ENCODE measurements at places on chromosomes 3 and 15.

GRCh38 chr3:95082191-95082590 is 1019.3 kb downstream of the NSUN3 start:
- DNase-seq, result no peak

GRCh38 chr15:34810443-34811129 is 15.2 kb upstream of the ACTC1 start:
- no peak for DNase-seq

DNA sequence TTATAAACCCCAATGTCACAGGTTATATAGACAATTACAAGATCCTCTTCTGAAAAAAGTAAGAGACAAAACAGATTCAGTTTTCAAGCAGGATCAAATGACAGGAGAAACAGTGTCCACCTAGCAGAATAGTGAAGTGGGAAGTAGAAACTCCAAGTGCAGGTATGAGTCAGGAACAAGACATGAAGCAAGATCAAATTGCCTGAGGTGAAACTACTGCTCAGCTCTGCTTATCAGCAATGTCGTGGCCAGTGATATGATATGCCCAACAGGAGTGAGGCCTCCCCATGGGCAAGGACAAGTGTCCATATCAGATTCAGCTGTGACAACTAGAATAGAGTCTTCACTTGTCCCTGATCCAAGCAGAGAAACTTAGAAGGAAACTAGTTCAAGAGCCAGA is 100.0 kb downstream of the ZMAT3 start:
- no peak for DNase-seq

- no peak for DNase-seq
These were observed 120.2 kb downstream of the EPHA3 start for GRCh38 chr3:89227634-89228033.

GRCh38 chr15:74291101-74292071 is 55.3 kb downstream of the CCDC33 start:
- DNase-seq, result peak; percentile 38

DNA sequence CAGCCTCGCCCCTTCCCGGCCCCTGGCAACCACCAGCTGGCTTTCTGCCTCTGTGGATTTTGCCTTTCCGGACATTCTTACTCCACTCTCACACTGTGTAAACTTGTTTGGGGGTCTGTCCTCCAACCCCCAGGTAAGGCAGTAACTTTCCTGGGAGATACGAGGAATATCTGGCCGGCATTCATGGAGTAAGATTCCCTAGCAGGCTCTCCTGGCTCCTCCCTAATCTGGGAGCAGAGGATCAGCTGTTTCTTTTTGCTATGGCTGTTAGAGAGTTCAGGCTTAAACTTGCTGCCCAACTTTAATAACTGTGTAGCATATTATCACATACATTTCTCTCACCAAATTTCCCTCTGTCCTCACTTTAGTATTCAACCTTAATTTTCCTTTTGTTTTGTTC is 64.3 kb downstream of the IGF2BP2 start:
- DNase-seq, result no peak

DNA sequence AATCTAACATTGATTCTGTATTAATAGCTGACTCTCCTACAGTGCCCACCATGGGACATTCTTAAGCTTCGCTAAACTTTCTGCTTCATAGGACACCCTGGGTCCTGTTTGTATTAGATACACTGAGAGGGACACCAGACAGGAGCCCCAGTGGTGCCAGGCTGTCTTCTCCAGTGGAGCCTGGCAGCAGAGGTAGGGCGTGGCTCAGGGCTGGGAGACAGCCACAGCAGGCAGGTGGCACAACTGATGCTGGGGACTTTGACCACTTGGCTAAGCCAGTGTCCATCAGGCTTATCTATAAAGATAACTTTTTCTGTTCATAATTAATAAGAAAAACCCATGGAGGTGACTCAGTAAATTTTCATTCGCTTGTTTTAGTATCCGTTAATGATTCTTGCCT is 21.8 kb downstream of the NIPA1 start:
- DNase-seq, result no peak

GRCh38 chr3:143171141-143171980 is 51.8 kb downstream of the CHST2 start:
- peak; percentile 61 for DNase-seq

DNA sequence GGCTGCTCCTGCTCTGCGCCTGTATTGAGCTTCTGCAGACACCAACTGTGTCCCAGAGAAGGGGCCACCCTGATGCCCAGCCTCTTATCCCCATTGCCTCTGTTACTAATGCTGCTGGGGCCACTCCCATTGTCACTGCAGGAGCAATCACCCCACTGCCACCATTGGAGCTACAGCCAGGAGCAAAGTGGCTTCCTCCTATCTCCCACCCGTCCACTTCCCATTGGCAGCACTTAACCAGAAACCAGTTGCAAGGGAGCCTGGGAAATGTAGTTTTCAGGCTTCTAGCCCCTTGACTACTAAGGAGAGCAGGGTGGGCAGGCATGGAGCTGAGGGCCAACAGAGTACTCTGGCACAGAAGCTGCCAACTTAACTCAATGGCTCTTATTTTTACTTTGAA is 55.9 kb upstream of the KLF13 start:
- DNase-seq, result peak; percentile 44

GRCh38 chr3:1506090-1506489 is 413.3 kb downstream of the CNTN6 start:
- no peak for DNase-seq

GRCh38 chr15:69554279-69554961 is 101.8 kb downstream of the RPLP1 start:
- no peak for DNase-seq

DNA sequence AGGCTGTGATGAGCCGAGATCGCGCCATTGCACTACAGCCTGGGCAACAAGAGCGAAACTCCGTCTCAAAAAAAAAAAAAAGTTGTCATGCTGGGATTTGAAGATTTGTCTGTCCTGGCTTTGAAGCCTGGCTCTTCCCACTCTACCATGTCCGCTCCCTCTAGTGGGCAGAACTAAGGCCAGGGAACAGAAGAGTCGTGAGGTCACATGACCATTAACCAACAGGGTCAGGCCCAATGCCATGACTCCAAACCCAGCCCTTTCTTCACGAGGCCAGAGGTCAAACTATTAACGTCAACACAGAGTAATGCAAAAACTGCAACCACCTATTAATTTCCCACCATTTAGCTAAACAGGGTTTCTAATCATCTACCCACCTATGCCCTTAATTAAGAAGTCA is 212.1 kb downstream of the ADAMTS17 start:
- no peak for DNase-seq

GRCh38 chr3:124846189-124846588 is 41.0 kb downstream of the ITGB5 start:
- DNase-seq, result no peak

DNA sequence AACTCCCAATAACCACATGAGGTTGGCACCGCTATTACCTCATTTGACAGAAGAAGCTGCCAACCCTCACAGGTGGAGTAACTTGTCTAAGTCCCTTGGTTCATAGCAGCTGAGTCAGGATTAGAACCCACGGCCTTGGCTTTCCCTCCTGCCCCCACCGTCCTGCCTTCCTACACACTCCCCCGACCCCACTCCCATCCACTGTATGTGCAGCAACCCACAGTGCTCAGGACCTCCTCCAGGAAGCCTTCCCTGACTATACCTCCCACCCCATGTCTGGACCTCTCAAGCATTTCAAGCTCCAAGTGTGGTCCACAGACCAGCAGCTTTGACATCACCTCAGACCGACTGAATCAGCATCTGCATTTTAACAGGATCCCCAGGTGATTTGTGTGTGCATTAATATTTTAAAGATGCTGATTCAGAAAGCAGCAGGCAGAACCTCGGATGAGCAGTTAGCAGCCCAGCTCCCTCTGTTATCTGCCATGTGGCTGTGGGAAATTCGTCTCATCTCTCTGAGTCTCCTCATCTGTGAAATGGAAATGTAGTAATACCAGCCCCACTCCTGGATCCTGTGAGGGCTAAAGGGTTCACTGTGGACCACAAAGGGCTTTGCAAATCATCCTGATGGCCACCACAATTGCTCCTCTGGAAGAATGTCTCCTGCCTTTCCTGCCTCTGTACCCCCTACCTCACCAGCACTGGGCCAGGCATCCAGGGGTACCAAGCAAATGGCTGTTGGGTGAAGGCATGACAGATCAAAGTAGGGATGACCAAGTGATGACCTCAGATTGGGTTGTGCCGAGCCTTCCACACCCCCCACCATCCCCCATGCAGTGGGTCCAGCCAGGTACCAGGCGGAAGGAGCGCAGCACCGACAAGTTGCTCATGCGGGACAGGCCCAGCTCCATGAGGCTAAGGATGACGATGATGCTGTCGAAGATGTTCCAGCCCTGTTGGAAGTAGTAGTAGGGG is 62.7 kb downstream of the SCN5A start:
- DNase-seq, result no peak

DNA sequence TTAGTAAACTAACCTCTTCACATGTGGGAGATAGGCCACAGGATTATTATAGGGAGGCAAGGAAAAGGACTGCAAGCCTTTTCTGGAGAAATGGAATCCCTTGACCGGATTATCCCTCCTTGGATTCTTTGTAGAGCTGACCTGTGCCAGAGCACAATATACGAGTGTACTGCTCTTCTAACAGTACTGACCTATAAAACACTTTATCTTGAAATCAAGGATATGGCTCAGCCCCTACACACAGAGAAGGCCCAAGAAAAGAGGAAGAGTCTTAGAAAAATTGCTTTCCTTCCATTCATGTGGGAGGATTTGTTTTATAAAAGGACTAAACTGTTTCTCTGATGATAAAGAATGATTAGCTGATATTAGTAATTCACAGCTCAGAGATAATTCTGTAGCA is 42.2 kb downstream of the DMXL2 start:
- DNase-seq, result peak; percentile 72

DNA sequence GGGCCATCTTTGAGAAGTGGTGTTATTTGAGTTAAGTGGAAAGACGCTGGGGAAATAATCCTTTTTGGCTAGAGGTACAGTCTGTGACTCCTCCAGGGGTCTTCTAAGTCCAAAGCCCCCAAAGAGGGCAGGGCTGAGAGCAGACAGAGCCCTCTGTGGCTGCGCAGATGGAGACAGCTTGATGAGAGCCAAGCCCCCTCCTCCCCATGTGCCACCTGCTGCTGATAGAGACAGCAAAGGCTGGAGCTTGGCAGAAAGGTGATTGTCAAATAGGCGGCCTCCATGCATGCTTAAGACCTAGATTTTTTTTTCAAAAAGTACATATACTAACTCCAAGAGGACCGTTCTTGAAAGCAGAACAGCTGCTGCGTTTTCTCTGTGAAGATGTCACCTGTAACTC is 72.4 kb downstream of the CRYGS start:
- no peak for DNase-seq

- no peak for DNase-seq
These were observed 166.2 kb upstream of the SEMA6D start for GRCh38 chr15:47551079-47551478.

- no peak for DNase-seq
These were observed 77.4 kb downstream of the ACAP2 start for GRCh38 chr3:195365371-195365770.

- DNase-seq, result no peak
These were observed 11.0 kb downstream of the SCN10A start for GRCh38 chr3:38805004-38805403.

Data from inflammatory macrophage treated with lipopolysaccharide for 4 hours (primary cell).